HL-60 (cell line): ENCODE measurements at places on chromosomes 7 and 10.
A peak's percentile ranks its signal among the peaks of the same experiment; 100 is the strongest.

DNA sequence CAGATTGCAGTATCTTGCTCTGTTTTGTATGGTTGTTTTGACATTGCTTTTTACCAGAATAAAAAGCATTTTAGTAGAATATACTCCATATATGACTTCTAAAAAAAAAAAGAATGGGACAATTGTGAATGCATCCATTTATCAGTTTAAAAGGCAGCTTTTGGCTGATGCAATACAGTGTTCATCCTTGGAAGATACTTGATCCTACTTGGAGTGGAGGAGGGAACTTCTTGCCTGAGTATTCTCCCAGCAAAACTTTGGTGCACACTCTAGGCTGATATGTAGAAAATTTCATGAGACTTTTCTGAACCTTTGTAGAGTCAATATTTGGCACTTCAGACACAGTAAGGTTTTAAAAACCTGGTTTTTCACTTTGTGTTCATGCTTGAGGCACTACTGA lies 40.2 kb downstream of the WDR11 start:
- DNase-seq = no peak

GRCh38 chr7:26101361-26102151 lies 50.4 kb upstream of the NFE2L3 start:
- DNase-seq = peak; percentile 57

- DNase-seq = no peak
These were observed 19.4 kb downstream of the TUBAL3 start for GRCh38 chr10:5385224-5385623.

GRCh38 chr10:79223091-79224048 lies 123.9 kb upstream of the PPIF start:
- no peak for DNase-seq

GRCh38 chr10:26199841-26200240 lies 16.7 kb upstream of the GAD2 start:
- DNase-seq = no peak

- no peak for DNase-seq
These were observed 3.0 kb upstream of the AQP1 start for GRCh38 chr7:30908681-30909080.

GRCh38 chr7:106070567-106071254 lies 41.4 kb downstream of the SYPL1 start:
- no peak for DNase-seq

- no peak for DNase-seq
These were observed 323.4 kb downstream of the PARD3 start for GRCh38 chr10:34491678-34492077.
